ENCODE measurements at places on chromosomes 2 and 18.

- no peak for DNase-seq
Observed at GRCh38 chr2:122077771-122078170, 322.3 kb downstream of the TSN start.

DNA sequence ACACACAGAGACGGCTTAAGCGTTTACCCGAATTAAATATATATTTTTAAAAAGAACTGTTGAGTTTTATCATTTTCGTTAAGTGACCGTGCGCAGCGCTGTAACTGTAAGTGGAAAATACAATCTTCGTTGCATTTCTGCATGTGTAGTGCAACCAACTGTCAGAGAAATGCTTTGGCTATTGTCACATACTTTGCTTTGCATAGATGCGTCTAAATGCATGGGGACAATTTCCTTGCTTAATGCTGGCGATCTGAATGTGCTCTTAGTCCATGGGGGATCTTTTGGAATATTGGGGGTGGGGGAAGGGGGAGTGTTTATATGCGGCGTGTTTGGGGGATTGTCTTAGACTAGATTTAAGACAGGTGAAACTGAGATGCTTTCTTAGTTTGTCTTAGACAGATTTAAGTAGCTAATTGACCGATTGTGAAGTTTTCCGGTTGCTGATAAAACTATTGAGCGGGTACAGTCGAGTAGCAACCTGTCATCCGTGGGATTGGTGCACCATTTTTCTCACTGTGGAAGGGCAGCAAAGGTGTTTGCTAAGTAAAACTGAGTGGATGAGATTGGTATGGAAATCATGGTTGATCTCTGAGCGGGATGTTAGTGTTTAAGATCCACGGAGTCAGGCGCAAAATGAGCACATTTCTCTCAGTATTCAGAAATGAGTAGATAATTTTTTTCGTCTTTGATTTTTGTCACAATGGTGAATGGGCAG, 476 bp downstream of the VSNL1 start:
- DNase-seq: no peak

GRCh38 chr2:53170466-53170865, 597.1 kb upstream of the CHAC2 start:
- DNase-seq: no peak

DNA sequence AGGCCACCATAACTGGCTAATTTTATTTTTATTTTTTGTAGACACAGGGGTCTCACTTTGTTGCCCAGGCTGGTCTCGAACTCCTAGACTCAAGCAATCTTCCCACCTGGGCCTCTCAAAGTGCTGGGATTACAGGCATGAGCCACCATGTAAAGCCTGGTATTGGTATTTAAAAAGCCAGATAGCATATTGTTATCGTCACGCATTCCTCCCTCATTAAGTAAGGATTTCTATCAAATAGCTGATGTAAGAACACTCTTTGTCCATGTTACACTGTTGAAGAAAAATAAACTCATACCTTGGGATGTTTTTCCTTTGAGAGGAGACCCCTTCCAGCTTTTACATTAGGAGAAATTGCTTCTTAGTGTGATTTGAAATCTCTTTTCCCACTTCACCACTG, 39.2 kb upstream of the DARS1 start:
- DNase-seq: no peak

DNA sequence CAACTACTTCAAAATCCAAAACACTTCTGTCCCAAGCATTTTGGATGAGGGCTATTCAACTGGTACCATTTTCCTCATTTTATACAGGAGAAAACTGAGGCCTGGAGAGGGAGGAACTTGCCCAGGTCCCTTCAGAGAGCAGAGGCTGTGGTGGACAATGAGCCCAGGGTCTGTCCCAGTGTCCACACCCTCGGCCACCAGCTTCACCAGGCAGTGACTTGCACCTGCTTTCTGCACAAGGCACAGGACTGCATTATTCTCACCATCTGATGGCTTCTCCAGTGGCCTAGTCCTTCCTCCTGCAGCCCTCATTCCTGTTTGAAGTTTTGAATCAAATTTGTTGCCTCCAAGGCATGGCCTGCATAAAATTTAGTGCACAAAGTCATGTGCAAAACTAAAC, 53.3 kb downstream of the RNF144A start:
- no peak for DNase-seq

- DNase-seq: no peak
Observed at GRCh38 chr2:223634238-223634637, 32.1 kb upstream of the SCG2 start.

GRCh38 chr2:223315813-223316212, 263.8 kb downstream of the KCNE4 start:
- no peak for DNase-seq

DNA sequence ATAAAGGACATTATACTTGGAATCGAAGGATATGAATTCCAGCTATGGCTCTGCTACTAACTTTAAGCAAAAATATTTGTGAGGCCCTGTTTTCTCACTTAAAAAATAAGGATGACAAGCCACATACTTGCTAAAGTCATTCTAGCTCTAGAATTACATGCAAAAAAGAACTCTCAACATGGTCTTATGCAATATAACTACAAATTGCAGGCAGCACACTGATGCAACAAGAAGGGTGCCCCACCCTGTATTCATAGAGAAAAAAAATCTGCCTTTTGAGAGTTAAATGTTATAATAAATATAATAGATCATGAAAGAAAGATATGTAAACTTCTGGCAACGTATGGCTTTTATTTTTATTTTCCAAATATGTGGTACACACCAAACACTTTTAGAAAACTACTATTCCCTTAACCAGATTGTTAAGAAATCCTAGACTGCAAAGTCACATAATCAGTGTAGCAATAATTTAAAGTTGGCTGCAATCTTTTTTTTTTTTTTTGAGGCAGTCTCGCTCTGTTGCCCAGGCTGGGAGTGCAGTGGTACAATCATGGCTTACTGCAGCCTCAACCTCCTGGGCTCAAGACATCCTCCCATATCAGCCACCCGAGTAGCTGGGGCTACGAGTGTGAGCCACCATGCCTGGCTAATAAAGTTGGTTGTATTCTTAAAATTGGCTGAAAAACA, 40.2 kb upstream of the WDSUB1 start:
- DNase-seq: no peak

DNA sequence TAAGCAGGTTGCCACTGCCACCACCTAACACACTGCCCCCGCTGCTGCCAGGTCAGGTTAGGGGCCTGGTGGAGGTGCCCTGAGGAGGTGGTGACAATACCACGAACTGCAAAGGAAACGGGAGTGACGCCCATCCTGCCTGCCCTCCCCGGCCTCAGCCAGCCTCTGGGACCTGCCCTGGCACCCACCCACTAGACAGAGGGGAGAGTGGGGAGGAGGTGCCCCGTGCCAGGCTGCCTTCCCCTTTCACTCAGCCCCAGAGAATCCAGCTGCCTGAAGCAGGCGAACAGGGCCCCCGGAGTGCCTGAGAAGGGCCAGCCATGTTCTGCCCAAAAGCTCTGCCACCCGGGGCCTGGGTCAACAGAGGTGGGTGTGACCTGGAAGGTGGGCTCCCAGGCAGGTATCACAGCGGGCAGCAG, 44.5 kb upstream of the FOSL2 start:
- DNase-seq: no peak

GRCh38 chr2:58957188-58957840, 716.2 kb upstream of the FANCL start:
- DNase-seq: no peak

DNA sequence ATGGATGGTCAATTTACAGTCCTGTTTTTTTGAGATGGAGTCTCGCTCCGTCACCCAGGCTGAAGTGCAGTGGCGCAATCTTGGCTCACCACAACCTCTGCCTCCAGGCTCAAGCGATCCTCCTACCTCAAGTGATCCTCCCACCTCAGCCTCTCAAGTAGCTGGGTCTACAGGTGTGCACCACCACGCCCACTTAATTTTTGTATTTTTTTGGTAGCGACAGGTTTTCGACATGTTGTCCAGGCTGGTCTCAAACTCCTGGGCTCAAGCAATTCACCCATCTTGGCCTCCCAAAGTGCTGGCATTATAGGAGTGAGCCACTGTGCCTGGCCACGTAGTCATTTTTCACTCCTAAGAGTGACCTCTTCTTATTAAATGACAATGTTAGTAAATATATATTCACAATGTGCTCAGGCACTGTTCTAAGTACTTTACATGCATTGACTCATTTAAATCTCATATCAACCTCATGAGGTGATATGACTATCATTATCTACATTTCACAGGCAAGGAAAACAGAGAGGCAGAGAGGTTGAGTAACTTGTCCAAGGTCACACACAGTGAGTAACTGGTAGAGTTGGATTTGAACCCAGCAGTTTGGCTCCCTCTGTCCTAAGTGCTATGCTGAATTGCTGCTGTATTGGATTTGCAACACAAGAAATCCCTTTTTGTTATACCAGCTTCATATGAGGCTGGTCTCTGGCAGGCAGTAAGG, 5.6 kb upstream of the DIS3L2 start:
- no peak for DNase-seq

DNA sequence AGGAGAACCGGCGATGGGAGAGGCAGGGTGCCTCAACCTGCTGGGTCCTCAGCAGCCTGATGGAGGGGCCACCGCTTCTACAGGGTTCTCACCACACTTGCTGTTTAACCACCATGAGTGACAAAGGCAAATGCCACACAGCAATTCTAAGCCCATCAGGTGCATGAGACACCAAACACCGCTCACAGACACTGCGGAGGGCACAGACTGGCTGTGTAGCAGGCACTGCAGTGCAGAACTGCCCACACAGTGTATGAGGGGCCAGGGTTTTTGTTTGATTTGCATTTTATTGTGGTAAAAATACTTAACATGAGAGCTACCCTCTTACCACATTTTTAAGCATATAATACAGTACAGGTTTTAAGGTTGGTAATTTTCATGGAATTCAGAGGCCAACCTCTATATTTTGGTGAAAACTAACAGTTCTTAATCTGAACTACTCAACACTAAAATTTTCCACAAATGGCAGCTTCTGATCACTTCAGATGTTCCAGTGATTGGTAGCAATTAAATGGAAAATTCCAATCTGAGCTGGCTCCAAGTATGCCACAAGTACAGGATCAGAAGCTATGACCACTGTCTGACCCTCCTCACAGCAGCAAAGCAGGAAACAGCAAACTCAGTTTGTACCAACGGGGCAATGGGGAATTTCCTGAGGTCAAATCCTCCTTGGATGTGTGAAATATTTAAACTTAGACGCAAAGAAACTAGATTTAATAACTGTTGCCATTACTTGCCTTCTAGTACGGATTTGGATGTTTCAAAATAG, 67.7 kb downstream of the FAM210A start:
- no peak for DNase-seq
